ENCODE measurements at places on chromosomes 2 and 18. TPM values are rescaled to one million over a fixed set of nuclear protein-coding genes. Genes with fewer than 3 reads are reported as not detected.

DNA sequence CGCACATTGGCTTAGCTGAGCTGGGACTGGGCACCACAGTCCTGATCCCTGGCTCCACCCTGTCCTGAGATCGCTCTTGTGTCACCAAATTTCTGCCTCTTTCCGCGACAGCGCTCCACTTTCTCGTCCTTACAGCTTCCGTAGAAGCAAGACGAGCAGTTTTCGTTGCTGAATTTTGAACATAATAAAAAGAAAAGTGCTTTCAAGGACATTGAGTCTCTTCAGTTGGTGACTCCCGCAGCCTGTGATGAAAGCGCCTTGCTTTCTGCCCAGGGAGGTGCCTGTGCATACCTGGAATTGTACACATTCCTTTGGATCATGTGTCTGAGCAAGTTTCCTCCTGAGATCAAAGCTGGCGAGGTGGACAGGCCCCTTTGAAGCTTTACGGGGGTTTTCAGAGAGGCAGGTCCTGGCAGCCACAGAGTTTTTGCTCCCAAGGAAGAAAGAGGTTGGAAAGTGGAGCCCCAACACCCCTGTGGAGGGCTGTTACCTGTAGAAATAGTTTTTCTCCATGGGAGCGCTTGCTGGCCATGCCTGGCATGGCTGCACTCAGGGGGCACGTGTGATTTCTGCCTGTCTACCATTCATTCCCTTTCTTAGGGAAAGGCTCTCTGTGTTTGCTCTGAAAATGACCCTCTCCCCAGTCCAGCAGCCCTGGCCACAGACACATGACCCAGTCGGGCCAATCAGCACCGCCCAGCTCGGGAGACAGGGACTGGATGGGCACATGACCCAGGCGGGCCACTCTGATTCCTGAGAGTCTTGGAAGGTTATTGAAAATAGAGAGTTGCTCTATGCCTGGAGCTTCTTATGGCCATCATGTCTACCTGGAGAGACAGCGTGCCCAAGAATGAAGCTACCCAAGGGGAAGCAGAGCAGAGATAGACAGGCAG is 115.6 kb upstream of the OTOS start:
- DNase-seq = no peak

ASB18 gene
- total RNA-seq = not detected

POTEF gene
- not detected for total RNA-seq

CLEC4F gene
- not detected for total RNA-seq

DNA sequence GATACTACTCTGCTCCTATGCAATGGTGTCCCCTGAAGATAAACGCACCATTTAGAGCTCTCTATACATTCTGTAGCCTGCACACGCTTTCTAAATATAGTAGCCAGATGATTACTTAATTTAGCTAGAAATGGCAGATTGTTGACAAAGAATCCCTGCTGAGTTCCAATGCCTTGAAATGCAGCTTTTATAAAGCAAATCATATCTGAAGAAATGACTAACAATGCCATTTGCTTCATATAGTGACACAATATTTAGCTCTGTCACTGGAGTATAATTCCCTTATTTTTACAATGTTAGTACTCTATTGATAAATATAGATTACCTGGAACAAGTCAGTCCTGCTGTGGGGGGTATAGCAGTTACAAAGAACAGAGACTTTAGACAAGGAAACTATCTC is 166.2 kb downstream of the CDCA7 start:
- DNase-seq = no peak

C1QL2 gene
- total RNA-seq = not detected

DNA sequence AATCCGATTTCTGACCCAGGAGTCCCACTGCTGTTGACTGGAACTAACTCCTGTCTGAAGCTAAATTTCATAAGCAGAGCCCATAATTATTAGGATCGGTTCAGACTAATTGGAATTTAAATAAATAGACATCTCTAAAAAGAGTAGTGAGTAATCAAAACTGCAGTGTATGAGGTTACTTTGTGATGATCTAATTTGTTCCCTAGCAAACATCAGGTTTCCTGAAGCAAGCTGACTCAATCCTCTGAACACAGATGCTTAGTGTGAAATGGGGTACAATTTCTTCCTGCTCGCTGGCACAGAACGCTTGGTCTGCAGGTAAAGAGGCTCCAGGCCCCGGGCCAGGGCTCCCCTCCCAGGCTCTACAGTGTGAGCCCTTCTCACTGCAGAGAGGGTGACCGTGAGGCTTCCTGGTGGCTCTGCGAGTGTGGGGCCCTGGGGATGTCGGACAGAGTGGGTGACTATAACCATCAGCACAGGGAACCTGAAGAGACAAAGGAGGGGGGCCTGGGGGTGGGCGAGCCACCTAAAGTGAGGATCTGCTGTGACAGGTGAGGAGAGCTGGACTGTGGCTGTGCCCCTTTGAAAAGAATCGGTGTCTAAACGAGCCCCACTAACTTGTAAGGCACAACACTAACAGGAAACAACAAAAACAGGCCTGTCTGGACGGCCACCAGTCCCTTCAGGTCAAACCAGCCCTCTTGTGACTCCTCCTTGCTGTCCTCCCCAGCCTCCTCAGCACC is 20.2 kb downstream of the CHST10 start:
- no peak for DNase-seq

SKA1 gene
- 0.71 TPM for total RNA-seq

DNA sequence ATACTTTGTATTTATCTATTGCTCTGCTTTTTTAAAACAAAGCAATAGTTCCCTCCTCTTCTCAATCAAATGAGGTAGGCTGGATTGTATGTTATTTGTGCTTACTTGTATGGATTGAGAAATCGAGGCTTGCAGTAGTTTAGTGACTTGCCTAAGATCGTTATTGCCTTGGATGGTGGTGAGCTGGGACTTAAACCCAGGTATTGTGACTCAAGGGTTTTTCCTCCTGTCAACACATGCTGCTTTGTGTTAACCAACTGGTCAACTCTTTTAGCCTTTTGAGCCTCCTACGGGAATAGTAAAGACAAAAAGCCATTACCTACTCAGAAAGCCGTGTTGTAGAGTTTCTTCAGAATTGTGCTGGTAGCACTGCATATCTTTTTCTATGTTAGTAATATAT is 95.2 kb upstream of the THUMPD2 start:
- no peak for DNase-seq

DNA sequence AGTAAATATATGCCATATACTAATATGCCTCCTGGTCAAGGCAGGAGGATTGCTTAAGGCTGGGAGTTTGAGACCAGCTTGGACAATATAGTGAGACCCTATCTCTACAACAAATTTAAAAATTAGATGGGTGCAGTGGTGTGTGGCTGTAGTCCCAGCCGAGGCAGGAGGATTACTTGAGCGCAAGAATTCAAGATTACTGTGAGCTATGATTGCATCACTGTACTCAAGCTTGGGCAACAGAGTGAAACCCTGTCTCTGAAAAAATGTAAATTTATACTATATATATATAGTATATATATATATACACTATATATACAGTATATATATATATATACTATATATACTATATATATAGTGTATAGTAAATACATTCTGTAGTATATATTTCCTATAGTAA is 30.0 kb upstream of the NPC1 start:
- no peak for DNase-seq

CNNM4 gene
- total RNA-seq = 7.4 TPM

DNA sequence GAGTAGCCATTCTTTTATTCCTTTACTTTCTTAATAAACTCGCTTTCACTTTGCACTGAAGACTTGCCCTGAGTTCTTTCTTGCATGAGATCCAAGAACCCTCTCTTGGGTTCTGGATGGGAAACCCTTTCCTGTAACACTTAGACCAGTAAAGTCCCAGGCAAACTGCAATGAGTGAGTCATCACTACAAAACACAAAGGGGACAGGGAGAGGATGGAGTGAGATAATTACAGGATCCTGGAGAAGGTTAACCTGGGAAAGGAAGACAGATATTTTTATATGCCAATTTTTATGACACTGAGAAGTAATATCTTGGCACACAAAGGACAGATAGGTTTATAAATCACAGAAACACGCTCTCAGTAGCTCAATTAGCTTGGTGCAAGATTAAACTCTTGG is 48.7 kb downstream of the EHD3 start:
- no peak for DNase-seq

- DNase-seq = no peak
Observed at GRCh38 chr2:30481323-30481800, 34.3 kb downstream of the LCLAT1 start.

GRCh38 chr2:70922235-70923234 is 13.2 kb upstream of the ATP6V1B1 start:
- no peak for DNase-seq

- no peak for DNase-seq
Observed at GRCh38 chr18:78911751-78912283, 67.8 kb upstream of the SALL3 start.

- DNase-seq = no peak
Observed at GRCh38 chr2:207503234-207503633, 26.5 kb upstream of the CREB1 start.

GRCh38 chr18:13136904-13137669 is 81.5 kb upstream of the LDLRAD4 start:
- peak; percentile 60 for DNase-seq

MYOM1 gene
- 4.1 TPM for total RNA-seq

DNA sequence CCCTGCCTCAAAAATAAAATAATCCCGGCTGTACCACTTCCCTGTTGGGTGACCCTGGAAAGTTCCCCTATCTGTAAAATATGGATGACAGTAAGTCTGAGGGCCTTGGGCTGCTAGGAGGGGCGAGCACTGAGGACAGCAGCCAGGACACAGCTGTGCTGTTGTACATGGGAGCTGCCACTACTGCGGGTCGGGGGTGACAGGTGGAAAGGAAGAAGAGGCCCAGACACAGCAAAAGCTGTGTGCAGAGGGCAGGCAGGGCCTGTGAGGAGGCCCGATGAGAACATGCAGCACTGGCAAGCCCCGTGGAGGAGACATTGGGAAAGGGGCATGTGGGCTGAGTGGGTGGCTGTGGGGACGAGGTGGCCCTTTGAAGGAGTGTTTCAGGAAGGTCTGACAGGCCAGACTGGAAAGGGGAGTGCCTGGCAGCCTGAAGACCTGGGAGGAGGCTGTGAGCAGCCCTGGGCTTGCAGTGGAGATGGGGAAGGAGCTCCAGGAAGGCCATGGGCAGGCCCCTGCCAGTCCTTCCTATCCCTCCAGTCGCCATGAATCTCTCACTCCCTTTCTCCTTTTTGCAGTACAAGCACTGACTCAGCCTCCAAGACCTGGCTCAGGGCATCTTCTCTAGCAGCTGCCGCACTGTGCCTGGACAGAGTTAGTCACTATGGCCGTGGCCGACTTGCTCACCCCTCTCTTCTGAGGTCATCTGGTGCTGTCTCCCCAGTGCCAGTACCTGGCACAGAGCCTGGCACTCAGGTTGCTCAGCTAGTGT is 28.9 kb upstream of the SEMA4C start:
- DNase-seq = no peak

UGT1A5 gene
- total RNA-seq = not detected

SERPINB12 gene
- not detected for total RNA-seq

GRCh38 chr2:197209246-197209645 is 101.3 kb downstream of the ANKRD44 start:
- DNase-seq = no peak

DNA sequence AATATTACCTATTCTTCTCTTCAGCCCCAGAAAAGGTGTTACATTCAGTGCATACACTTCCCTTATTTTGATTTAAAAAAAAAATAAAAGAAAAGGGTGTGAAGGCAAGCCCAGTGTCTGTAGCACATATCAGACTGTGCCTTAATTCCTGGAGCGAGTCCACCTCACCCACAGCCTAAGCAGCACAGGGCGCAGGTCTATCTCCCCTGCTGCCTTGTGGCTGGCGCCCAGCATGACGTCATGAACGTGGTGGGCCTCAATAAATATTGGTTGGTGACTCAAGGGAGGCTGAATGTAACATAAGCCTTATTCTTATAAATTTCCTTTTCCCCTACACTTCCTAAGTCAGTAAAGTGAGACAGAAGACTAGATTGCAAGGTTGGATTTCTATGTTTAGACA is 26.4 kb downstream of the ST3GAL5 start:
- DNase-seq = no peak

All from activated B cell treated with CpG ODN at 0.5 μM for 24 hours (primary cell).